BE2C (cell line): ENCODE measurements at places on chromosomes 16 and 17.

DNA sequence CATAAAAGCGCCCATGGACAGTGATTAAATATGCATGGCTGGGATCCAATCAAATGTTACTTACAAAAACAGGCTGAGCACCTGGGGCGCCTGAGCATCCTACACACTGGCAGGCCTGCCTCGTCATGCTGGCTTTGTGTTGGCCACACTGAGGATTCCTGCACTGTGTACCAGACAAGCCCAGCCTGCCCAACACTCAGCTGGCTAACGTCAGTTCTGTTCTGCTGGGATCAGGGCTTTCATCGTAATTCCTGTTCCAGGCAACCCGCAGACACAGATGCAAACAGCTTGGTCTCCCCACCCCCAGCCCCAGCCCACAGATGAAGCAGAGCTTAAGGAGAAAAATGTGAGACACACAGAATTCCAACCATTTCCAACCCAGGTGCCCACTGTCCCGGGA, 30.7 kb downstream of the PIMREG start:
- no peak for DNase-seq

- no peak for DNase-seq
Observed at GRCh38 chr17:40374821-40375498, 10.4 kb upstream of the GJD3 start.

- no peak for DNase-seq
Observed at GRCh38 chr17:45342871-45343526, 26.2 kb upstream of the MAP3K14 start.

DNA sequence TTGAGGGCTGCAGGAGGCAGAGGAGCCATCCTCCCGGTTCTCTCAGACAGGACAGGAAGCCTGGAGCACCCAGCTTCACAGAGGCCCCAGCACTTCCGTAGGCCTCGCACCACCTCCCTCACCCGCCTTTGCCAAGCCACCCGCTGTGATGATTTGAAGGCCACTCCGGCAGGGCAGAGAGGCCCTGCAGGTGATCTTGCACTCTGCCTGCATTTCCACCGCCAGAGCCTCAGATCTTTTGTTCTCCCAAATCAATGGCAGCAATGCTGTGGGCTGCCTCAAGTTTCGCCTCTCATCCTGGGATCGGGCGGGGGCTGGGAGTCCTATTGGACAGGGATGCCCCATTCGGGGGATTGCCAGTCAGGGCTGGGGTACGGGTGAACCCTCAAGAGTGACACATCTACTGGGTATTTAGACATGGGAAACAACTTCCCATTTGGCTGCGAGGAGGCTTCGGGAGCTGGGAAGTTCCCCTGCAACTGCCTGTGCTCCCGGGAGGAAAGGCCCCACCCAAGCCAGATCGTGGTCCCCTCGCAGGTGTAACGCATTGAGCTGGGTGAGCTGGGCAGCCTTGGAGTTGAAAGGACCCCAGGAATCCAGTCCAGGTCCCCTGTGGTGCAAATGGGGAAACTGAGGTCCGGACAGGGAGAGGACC, 34.8 kb upstream of the PEMT start:
- no peak for DNase-seq

- no peak for DNase-seq
Observed at GRCh38 chr16:74778646-74779045, 4.0 kb upstream of the FA2H start.
